Epithelial cell of alveolus of lung (primary cell): ENCODE measurements at places on chromosomes 11 and 22. TPM values are rescaled to one million over a fixed set of nuclear protein-coding genes. Genes with fewer than 3 reads are reported as not detected.

Gene FAT3
- 0.40 and 3.4 TPM in 2 replicates for total RNA-seq

Gene DEUP1
- not detected in 2 replicates for total RNA-seq

Gene CTSD
- 338 and 389 TPM in 2 replicates for total RNA-seq

Gene C1QTNF4
- 3.6 and 6.3 TPM in 2 replicates for total RNA-seq

Gene PTPRCAP
- 1.9 TPM in 1 of 2 replicates, not detected in the other for total RNA-seq

Gene FGF4
- total RNA-seq: not detected in 2 replicates

Gene SCGB1D2
- total RNA-seq: not detected in 2 replicates

Gene OR9Q1
- total RNA-seq: not detected in 2 replicates

Gene MUC2
- total RNA-seq: not detected in 2 replicates

Gene FAM180B
- total RNA-seq: 0.40 TPM in 1 of 2 replicates, not detected in the other

Gene ABCC8
- not detected in 2 replicates for total RNA-seq

Gene IL18BP
- total RNA-seq: 0.65 and 4.2 TPM in 2 replicates

Gene PGA4
- total RNA-seq: not detected in 2 replicates

Gene CD3E
- not detected in 2 replicates for total RNA-seq

Gene OR51B4
- total RNA-seq: not detected in 2 replicates

Gene PRCP
- 58.2 and 81.9 TPM in 2 replicates for total RNA-seq

Gene ASRGL1
- total RNA-seq: 1.8 TPM in 1 of 2 replicates, not detected in the other

Gene XNDC1N
- 6.2 and 6.7 TPM in 2 replicates for total RNA-seq

Gene KCNK4
- total RNA-seq: not detected in 2 replicates

Gene CASP5
- total RNA-seq: not detected in 2 replicates

Gene KREMEN1
- 9.2 and 15.6 TPM in 2 replicates for total RNA-seq

Gene PRMT3
- total RNA-seq: 8.9 and 15.3 TPM in 2 replicates

Gene OR8G5
- total RNA-seq: not detected in 2 replicates

Gene GLYATL1
- total RNA-seq: 0.26 TPM in 1 of 2 replicates, not detected in the other

Gene TUG1
- 41.9 and 87.7 TPM in 2 replicates for total RNA-seq

Gene GPR83
- under 0.01 TPM in 1 of 2 replicates, not detected in the other for total RNA-seq

Gene MMP1
- 28.2 and 861 TPM in 2 replicates for total RNA-seq

Gene RGL4
- total RNA-seq: not detected in 2 replicates

Gene SNAP29
- 11.5 and 18.0 TPM in 2 replicates for total RNA-seq

Gene MUC5AC
- total RNA-seq: not detected in 2 replicates

Gene FXYD2
- 0.26 TPM in 1 of 2 replicates, not detected in the other for total RNA-seq

Gene APLNR
- 0.24 and 0.65 TPM in 2 replicates for total RNA-seq

Gene KRTAP5-2
- total RNA-seq: not detected in 2 replicates

Gene CBLIF
- not detected in 2 replicates for total RNA-seq

Gene SOX10
- not detected in 2 replicates for total RNA-seq

Gene WNT11
- total RNA-seq: 0.91 TPM in 1 of 2 replicates, not detected in the other

Gene ARHGAP20
- 1.4 and 2.7 TPM in 2 replicates for total RNA-seq

Gene ARL2
- total RNA-seq: 187 and 226 TPM in 2 replicates

Gene SULT4A1
- 0.64 TPM in 1 of 2 replicates, not detected in the other for total RNA-seq

Gene SCARF2
- total RNA-seq: 26.1 and 65.1 TPM in 2 replicates

Gene NLRP6
- not detected in 2 replicates for total RNA-seq

Gene NXPE4
- total RNA-seq: not detected in 2 replicates

Gene GRIK4
- 0.88 TPM in 1 of 2 replicates, not detected in the other for total RNA-seq

Gene TRIM51
- total RNA-seq: not detected in 2 replicates

Gene APOA1
- 0.32 and 0.52 TPM in 2 replicates for total RNA-seq

Gene VWA5A
- 65.7 and 134 TPM in 2 replicates for total RNA-seq

Gene MYBPC3
- total RNA-seq: not detected in 2 replicates

Gene C11orf97
- total RNA-seq: not detected in 2 replicates

Gene OR52I2
- total RNA-seq: not detected in 2 replicates

Gene TPBGL
- not detected in 2 replicates for total RNA-seq

Gene IGLL1
- not detected in 2 replicates for total RNA-seq

Gene HARBI1
- 3.6 and 4.0 TPM in 2 replicates for total RNA-seq
